AG04449 (cell line): ENCODE measurements at places on chromosomes 3 and 15.

DNA sequence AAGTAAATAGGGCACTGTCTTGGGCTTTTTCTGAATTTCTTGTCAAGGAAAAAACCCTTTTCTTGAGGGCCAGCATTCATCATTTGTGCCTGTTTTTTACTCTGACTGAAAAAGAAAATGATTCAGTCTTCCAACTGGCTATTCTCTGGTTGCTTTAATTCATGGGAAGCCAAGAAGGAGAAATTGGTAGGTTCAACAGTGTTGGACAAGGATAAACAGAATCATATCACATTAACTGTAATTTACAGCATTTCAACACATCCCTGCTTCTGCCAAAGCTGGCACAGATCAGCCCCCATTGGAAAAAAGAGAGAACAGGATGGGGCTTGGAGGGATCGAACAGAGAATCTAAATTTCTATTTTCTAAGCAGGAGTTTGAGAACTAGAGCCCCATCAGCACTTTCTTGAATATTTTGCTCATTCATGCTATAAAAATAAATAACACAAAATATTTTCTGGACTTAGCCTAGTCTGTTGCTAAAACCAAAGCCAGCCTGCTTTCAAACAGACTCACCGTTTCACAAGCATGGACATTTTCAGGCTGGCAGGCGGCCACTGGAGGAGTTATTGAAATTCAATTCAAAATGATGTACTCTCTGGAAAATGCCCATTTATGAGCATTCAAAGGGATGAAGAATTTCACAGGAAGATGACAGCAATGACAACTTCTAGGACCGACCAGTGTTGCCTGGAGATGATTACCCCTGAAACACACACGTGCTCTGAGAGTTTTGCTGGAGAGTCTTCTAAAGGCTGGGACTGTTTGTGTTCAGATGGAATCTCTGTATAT lies 181.2 kb downstream of the WNT5A start:
- DNase-seq: no peak

- DNase-seq: no peak
Measured at GRCh38 chr3:124800511-124801258, 70.4 kb downstream of the UMPS start.

- DNase-seq: no peak
Measured at GRCh38 chr3:76920511-76920910, 119.4 kb upstream of the ROBO2 start.

DNA sequence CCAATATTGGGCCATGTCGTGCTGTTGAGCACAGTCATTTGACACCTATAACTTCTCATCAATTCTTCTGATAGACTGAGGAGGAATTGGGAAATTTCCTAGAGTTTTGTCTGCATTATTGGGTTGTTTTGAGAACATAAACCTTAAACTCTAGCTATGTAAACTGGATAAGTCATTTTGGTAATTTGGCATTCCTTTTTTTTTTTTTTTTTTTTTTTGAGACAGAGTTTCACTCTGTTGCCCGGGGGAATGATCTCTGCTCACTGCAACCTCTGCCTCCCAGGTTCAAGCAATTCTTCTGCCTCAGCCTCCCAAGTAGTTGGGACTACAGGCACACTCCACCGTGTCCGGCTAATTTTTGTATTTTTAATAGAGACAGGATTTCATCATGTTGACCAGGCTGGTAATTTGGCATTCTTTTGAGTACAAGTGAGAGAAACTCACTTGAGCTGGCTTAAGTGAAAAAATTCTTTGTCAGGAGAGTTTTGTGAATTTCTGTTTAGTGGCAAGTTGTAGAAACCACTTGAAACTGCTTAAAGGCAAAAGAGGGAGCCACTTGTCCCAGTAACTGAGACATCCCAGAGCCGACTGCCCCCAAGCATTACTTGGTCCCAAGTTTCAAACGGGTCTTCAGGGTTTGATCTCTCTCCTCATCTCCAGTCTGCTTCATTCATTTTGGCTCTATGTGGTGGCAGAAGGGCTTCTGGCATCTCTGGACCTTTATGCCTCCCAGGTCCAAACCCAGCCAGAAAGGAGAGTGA lies 34.9 kb downstream of the FLNB start:
- no peak for DNase-seq
